ENCODE measurements at places on chromosomes 4 and X. TPM values are rescaled to one million over a fixed set of nuclear protein-coding genes. Genes with fewer than 3 reads are reported as not detected.

DNA sequence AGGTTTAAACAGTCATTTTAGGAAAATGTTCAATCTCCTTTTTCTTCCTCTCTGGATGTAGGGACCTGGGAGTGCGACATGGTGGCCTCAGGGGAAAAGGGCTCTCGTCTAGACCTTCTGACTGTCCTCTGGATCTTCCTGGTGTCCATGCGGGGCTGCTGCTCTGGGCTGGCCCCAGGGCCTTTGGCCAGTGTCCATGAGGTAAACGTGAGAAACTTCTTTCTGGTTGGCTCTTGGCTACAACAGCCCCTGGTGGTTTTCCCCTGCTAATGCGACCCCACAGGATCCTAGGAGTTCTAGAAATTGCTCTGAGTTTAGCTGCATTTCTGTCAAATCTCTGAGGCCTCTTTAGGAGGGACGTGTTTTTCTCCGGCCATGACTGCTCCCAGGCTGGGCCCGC lies 85.7 kb downstream of the MFAP3L start:
- no peaks in the 10 kb centered on the region for H3K27me3 ChIP-seq
- no peak for DNase-seq

FREM3 gene
- polyA plus RNA-seq, result not detected

MID1IP1 gene
- polyA plus RNA-seq, result 45.4 TPM

AGTR2 gene
- polyA plus RNA-seq, result not detected

GRCh38 chr4:158371158-158371557 lies 150.5 kb upstream of the RXFP1 start:
- H3K4me3 ChIP-seq, result no peak overlapping the region
- no peaks in the 10 kb centered on the region for H3K27me3 ChIP-seq
- H3K27ac ChIP-seq, result peak overlapping the region; percentile 43
- no peaks in the 10 kb centered on the region for H3K36me3 ChIP-seq
- no peak for DNase-seq
- H3K4me1 ChIP-seq, result peaks cover 25% of the 10 kb centered on the region

DNA sequence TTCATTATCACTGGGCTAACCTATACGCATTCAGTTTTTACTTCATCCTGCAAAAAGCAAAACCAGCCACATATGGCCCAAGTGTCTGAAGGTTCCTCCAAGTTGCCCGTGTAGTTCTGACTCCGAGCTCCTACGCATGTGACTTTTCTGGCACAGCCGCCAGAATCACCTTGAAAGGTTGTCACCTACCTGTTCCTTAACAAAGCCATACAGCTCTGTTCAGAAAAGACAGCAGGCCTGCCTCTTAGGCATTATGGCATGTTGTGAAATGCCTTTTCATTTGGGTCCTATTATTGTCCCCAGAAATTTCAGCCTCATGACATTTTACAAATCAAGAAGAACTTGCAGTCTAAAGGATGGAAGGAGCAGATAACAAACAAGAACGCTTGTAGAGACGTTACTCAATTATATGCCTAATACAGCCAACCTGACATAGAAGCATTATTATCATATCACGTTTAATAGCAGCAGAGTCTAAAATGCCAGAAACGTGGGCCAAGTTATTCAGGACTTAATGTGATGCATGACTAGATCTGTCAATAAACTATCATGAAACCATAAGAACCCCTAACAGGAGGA lies 118.5 kb downstream of the RBM47 start:
- peaks cover 22% of the 10 kb centered on the region for H3K4me1 ChIP-seq

DNA sequence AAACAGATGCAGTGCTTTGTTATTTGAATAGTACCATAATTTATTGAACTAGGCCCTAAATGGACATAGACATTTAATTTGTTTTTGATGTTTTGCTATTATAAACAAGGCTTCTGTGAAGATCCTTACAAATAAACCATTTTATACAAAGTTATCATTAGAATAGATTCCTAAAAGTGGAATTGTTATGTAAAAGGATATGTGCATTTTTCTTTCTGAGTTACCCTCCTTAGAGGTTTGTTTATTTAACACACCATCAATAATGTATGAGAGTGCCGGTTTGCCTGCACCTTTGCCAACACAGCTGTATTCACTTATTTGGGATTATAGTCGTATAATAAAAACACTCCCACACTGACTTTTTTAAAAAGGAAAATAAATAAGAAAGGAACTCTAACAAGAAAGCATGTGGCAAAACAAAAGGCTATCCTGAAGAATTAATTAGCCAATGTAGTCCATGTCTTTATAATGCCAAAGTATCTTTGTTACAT lies 84.8 kb downstream of the PAK3 start:
- no peaks in the 10 kb centered on the region for H3K4me1 ChIP-seq
- no peaks in the 10 kb centered on the region for H3K36me3 ChIP-seq
- no peaks in the 10 kb centered on the region for H3K27me3 ChIP-seq
- no peak for DNase-seq
- H3K4me3 ChIP-seq, result no peak overlapping the region
- H3K27ac ChIP-seq, result no peak overlapping the region

ACSL4 gene
- polyA plus RNA-seq, result 78.3 TPM

GRCh38 chr4:152309418-152309817 lies 226.5 kb downstream of the FBXW7 start:
- H3K4me1 ChIP-seq, result peaks cover 15% of the 10 kb centered on the region
- no peaks in the 10 kb centered on the region for H3K27me3 ChIP-seq
- no peak overlapping the region for H3K4me3 ChIP-seq
- no peaks in the 10 kb centered on the region for H3K36me3 ChIP-seq

DNA sequence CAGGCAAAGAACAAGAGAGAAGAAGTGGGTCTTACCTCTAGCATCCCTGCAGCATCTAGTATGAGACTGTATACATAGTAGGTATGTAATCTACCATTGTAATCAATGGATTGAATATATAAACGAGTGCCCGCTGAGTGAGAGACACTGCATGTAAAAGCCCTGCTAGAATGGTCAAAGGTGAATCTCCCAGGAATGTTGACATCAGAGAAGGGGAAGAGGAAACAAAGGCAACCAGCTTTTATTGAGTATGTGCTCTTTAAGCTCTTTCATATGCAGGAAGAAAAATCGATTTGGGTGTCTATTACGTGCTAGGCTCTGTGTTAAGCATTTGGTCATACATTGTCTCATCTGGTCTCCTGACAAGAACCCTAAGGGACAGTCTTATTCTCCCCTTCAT lies 91.9 kb upstream of the KLHL13 start:
- H3K36me3 ChIP-seq, result no peaks in the 10 kb centered on the region
- H3K27ac ChIP-seq, result no peak overlapping the region
- H3K4me1 ChIP-seq, result no peaks in the 10 kb centered on the region
- H3K27me3 ChIP-seq, result peaks cover 2% of the 10 kb centered on the region

- no peak for DNase-seq
- H3K27ac ChIP-seq, result no peak overlapping the region
- H3K4me3 ChIP-seq, result no peak overlapping the region
- no peaks in the 10 kb centered on the region for H3K36me3 ChIP-seq
These were observed 189.4 kb downstream of the RAPGEF2 start for GRCh38 chr4:159292137-159292896.

GRCh38 chrX:135528254-135528653 lies 7.8 kb downstream of the INTS6L start:
- no peaks in the 10 kb centered on the region for H3K36me3 ChIP-seq
- no peak overlapping the region for H3K4me3 ChIP-seq
- H3K27ac ChIP-seq, result no peak overlapping the region
- no peaks in the 10 kb centered on the region for H3K27me3 ChIP-seq

GRCh38 chr4:76600447-76600846 lies 165.4 kb downstream of the SHROOM3 start:
- DNase-seq, result no peak
- no peaks in the 10 kb centered on the region for H3K4me1 ChIP-seq
- peaks cover 2% of the 10 kb centered on the region for H3K27me3 ChIP-seq
- no peak overlapping the region for H3K4me3 ChIP-seq

LRAT gene
- 1.4 TPM for polyA plus RNA-seq

MTNR1A gene
- not detected for polyA plus RNA-seq

GRCh38 chrX:43835559-43835958 lies 46.7 kb downstream of the MAOB start:
- H3K4me3 ChIP-seq, result no peak overlapping the region
- no peak overlapping the region for H3K27ac ChIP-seq
- no peak for DNase-seq
- H3K27me3 ChIP-seq, result no peaks in the 10 kb centered on the region
- H3K4me1 ChIP-seq, result no peaks in the 10 kb centered on the region
- no peaks in the 10 kb centered on the region for H3K36me3 ChIP-seq

USP17L24 gene
- polyA plus RNA-seq, result not detected

DNA sequence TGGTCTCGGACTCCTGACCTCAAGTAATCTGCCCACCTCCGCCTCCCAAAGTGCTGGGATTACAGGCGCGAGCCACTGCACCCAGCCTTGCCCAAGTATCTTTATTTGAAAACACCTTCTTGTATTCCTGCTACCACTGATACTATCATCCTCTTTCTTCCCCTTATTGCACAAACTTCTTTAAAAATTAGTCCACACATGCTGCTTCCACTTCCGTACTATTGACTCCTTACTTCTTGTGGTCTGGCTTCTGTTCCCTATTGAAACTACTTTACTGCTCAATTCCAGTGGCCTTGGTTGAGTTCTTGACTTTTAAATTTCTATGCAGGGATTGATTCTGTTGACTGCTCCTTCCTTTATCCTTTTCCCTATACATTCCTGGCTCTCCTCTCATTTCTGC lies 38.8 kb downstream of the MTM1 start:
- DNase-seq, result no peak
- H3K36me3 ChIP-seq, result no peaks in the 10 kb centered on the region
- no peak overlapping the region for H3K4me3 ChIP-seq
- no peaks in the 10 kb centered on the region for H3K27me3 ChIP-seq
- no peaks in the 10 kb centered on the region for H3K4me1 ChIP-seq

DNA sequence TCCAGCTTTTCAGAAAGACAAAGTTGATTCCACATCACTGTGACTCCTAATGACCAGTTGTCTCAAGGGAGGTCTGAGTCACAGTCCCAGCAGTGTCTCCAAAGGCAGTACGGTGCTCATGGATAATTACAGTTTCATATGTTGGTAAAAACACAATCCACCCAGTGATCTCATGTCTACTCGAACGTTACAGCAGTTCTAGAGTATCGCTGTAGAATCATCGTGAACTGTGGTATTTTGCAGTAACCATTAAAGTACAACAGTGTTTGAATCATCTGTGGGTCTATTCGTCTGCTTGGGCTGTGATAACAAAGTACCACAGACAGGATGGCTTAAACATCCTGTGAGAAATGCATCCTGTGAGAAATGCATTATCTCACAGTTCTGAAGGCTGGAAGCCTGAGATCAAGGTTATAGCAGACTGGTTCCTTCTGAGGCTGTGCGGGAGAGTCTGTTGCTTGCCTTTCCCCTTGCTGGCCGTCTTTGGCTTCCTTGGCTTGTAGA lies 121.1 kb upstream of the SORBS2 start:
- H3K36me3 ChIP-seq, result no peaks in the 10 kb centered on the region
- H3K27me3 ChIP-seq, result no peaks in the 10 kb centered on the region
- no peak overlapping the region for H3K4me3 ChIP-seq
- DNase-seq, result no peak
- no peaks in the 10 kb centered on the region for H3K4me1 ChIP-seq

GRCh38 chr4:56078866-56079265 lies 130.1 kb downstream of the CEP135 start:
- no peaks in the 10 kb centered on the region for H3K4me1 ChIP-seq
- H3K4me3 ChIP-seq, result no peak overlapping the region
- H3K27me3 ChIP-seq, result no peaks in the 10 kb centered on the region

CYBB gene
- not detected for polyA plus RNA-seq

GYG2 gene
- 0.08 TPM for polyA plus RNA-seq

FTSJ1 gene
- 93.4 TPM for polyA plus RNA-seq

HPSE gene
- polyA plus RNA-seq, result 5.7 TPM

GRCh38 chr4:175639346-175639745 lies 172.7 kb downstream of the GPM6A start:
- no peak overlapping the region for H3K4me3 ChIP-seq
- no peaks in the 10 kb centered on the region for H3K27me3 ChIP-seq
- no peak overlapping the region for H3K27ac ChIP-seq
- no peak for DNase-seq
- no peaks in the 10 kb centered on the region for H3K4me1 ChIP-seq
